Transverse colon (tissue), 4 donors: ENCODE measurements at places on chromosomes 16 and 17. TPM values are rescaled to one million over a fixed set of nuclear protein-coding genes. Genes with fewer than 3 reads are reported as not detected.

DNA sequence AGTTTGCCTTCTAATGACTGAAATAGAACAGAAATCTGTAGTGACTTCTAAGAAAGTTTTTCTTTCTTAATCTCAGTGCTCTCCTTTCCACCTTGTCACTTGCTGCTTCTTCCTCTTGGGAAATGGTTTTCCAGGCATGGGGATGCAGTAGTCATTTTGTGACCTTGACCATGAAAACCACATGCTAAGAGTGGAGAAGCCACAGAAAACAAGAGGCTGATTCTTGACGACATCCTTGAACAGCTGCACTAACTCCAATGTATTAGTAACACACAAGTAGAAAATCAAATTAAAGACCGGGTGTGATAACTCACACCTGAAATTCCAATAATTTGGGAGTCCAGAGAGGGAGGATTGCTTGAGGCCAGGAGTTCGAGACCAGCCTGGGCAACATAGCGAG, 15.5 kb upstream of the USP31 start:
- H3K4me1 ChIP-seq, result no peaks in the 10 kb centered on the region
- peaks cover 48% of the 10 kb centered on the region for H3K27me3 ChIP-seq
- H3K36me3 ChIP-seq, result no peaks in the 10 kb centered on the region
- DNase-seq, result no peak

DNA sequence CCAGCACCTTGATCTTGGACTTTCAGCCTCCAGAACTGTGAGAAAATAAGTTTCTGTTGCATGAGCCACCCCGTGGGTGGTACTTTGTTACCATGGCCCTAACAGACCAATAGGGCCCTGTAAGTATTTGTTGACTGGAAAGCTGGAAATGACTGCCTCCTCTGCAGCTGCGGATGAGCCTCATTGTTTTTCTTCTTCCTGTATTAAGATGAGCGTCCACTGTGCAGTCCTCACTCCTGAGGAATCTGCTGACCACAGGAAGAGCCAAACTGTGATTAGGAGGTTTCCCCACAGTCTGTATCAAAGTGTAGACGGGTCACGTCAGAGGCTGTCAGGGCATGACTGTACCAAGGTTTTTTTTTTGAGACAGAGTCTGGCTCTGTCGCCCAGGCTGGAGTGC, 12.2 kb upstream of the AKTIP start:
- H3K27ac ChIP-seq, result no peak overlapping the region
- H3K27me3 ChIP-seq, result no peaks in the 10 kb centered on the region

- H3K27ac ChIP-seq, result no peak overlapping the region
- H3K36me3 ChIP-seq, result no peaks in the 10 kb centered on the region
- peaks cover 14% of the 10 kb centered on the region for H3K4me1 ChIP-seq
- DNase-seq, result no peak
- H3K27me3 ChIP-seq, result no peaks in the 10 kb centered on the region
Observed at GRCh38 chr17:62656446-62656845, 29.0 kb downstream of the MRC2 start.

DNA sequence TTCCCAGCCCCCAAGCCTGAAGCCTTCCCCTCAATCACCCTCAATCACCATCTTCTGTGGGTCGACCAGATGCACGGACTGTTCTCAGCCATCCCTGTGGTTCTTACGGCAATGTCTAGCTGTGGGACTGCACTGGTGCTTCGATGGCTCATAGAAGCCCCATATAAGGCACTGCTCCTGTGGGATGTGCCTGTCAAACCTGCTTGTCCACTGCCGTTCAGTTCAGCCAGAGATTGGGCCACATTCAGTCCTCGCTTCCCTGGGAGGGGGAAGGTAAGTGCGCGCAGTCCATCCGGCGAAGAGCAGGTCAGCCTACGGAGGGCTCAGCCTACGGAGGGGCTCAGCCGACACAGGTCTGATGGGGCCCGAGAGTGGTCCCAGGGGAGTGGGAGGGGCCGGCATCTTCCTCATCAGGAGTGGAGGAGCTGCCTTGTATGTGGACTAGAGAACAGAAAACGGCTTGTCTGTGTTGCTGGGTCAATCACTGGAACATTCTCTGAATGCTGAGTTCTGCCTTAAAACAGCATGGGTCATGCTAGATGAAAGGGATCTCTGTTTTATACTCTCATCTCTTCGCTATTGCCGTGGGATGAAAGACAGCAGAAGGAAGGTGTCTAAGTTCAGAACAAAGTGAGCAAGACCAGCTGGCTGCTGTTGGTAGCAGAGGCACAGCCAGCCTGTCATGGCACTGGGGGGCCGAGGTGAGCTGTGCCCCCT, at the start of gene CARD14:
Gene CARD14, plus strand, starts transcription at position 247 of the 717 bp plus-strand sequence. CDS start 11,409 bp downstream, outside the sequence.
- no peaks in the 10 kb centered on the region for H3K27me3 ChIP-seq
- DNase-seq, result peak; percentile 28
- no peak within 1 kb of the TSS for H3K27ac ChIP-seq
- no peaks in the 10 kb centered on the region for H3K4me1 ChIP-seq
- H3K36me3 ChIP-seq, result no peaks in the 10 kb centered on the region

DNA sequence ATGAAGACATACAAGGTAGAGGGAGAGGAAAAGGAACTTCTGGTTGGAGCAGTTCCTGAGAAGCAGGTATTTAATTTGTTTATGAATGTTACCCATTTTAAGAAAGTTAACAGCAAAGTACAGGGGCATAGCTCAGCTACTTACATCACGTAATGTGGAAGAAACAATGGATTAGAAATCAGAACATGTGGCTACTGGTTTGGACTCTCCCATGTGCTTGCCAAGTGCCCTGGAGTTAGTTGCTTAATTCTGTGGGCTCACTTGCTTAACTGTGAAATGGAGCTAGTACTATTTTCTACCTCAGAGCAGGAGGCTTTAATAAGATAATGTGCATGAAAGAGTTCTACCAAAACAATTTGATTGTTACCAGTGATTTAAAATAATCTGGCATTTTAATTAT, 27.3 kb downstream of the RSPRY1 start:
- no peak for DNase-seq
- no peak overlapping the region for H3K27ac ChIP-seq
- no peaks in the 10 kb centered on the region for H3K4me1 ChIP-seq
- no peak overlapping the region for H3K4me3 ChIP-seq
- no peaks in the 10 kb centered on the region for H3K27me3 ChIP-seq

DNA sequence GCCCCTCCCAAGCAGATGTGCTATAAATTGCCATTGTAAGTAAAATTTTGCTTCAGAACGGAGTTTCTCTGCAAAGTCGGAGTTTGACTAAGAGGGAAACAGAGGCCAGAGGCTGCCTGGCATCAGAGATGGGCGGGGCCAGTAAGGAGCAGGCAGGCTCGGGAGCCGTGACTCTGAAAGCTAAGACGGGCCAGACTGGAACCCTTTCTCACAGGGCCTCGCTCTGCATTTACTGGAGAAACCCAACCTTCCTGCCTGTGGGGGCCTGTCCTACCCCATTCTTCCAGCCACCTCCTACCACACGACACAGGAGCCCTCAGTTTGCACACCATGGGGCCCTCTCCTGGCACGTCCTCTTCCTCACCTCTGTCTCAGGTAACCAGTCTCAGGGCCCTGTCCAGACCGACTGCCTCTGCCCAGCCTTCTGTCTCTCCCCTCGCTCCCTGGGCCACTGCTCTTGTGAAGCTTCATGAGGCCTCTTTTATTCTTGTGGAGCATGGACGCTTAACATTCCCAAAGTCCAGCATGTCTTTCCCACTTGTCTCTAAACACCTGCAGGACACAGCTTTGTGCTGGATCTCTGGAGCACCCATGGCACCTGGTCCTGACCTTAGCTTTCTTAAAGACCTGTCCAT, 48.4 kb upstream of the ACSF3 start:
- H3K27ac ChIP-seq, result no peak overlapping the region
- H3K4me3 ChIP-seq, result no peak overlapping the region
- no peaks in the 10 kb centered on the region for H3K36me3 ChIP-seq
- H3K4me1 ChIP-seq, result no peaks in the 10 kb centered on the region
- DNase-seq, result no peak

GRCh38 chr16:65740711-65741110, 618.8 kb upstream of the CDH11 start:
- H3K36me3 ChIP-seq, result no peaks in the 10 kb centered on the region
- no peaks in the 10 kb centered on the region for H3K27me3 ChIP-seq
- no peak overlapping the region for H3K27ac ChIP-seq
- no peak overlapping the region for H3K4me3 ChIP-seq

The KCNJ16 gene
- 0.27 TPM for total RNA-seq
